HEK293T (cell line): ENCODE measurements at places on chromosomes 16 and 17.

DNA sequence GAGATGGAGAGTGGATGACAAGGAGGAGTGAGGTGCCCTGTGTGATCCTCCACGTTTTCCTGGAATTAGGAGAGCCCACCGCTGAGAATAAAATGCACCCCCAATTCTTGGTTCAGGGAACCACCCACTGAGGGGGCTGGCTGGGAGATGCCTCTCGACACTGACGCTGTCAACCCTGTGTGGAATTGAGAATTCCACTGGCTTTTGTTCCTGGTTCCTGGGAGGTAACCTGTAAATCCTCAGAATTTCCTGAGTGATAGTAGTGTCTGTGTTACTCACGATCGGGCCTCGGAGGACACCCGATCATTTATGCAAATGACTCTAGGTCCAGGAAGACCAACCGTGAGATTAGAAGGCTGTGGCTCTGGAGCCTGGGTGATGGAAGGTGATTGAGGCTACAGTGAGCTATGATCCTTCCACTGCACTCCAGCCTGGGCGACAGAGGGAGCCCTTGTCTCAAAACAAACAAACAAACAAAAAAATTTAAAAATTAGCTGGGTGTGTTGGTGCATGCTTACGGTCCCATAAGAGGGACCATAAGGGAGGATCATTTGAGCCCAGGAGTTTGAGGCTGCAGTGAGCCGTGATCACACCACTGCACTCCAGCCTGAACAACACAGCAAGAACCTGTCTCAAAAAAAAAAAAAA is 11.7 kb upstream of the PRPSAP1 start:
- DNase-seq = no peak

DNA sequence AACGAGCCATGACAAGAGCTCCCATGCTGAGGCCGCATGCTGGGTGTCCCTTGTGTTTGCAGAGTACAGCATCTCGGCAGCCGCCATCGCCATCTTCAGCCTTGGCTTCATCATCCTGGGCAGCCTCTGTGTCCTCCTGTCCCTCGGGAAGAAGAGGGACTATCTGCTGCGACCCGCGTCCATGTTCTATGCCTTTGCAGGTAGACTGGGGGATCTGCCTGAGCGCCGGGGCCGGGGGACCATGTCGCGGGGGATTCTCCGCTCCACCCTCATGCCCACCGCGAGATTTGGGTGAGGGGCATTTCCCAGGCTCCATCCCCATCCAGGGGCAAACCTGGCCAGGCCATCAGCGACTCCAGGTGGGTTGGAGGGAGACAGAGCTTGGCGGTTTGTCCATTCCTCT is 10.7 kb downstream of the CACNG1 start:
- no peak for DNase-seq

DNA sequence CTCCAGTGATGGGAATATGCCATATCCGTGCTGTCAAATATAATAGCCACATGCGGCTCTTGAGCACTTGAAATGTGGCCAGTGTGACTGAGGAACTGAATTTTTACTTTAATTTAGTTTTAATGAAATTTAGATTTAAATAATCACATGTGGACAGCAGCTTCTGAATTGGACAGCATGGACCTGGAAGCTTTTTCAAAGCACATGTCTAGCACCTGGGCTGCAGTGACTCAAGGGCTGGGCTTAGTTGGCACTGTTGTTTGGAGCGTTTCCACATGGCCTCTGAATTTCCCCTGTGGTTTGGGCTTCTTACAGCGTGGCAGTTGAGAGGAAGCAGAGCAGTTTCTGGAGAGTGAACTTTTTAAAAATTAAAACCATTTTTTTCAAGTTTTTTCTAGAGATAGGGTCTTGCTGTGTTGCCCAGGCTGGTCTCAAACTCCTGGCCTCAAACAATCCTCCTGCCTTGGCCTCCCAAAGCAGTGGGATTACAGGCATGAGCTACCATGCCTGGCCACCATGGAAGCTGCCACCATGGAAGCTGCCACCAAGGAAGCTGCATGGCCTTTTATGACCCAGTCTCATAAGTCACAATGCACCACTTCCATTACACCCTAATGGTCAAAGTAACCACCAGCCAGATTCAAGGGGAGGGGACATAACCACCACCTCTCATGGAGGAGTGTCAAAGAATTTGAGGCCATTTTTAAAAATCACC is 6.7 kb upstream of the TOB1 start:
- DNase-seq = no peak

GRCh38 chr16:12160249-12160648 is 183.7 kb downstream of the SNX29 start:
- DNase-seq = no peak
